ENCODE measurements at places on chromosomes 7 and 10.

DNA sequence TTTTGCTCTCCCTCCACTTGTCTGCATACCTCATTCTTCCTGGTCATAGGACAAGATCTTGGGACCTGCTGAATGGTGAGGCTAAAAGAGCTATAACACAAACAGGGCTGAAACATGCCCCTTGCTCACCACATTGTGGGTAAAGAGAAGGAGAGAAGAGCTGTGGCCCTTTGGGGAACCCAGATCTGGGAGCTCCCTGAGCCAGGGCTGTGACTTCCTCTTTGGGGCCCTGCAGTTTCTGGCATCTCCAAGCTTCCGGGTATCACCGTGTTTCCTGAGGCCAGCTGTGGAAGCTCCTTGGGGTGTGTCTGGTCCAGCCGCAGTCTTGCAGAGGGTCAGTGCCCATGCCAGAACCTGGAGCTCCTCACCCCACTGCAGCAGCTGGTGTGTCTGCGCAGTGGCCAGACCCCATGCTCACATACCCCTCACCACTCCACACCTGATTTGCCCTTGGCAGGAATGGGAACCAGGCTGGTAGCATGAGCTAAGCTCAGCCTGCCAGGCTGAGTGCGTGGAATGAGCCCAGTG is 34.0 kb downstream of the DKK1 start:
- no peak for DNase-seq

DNA sequence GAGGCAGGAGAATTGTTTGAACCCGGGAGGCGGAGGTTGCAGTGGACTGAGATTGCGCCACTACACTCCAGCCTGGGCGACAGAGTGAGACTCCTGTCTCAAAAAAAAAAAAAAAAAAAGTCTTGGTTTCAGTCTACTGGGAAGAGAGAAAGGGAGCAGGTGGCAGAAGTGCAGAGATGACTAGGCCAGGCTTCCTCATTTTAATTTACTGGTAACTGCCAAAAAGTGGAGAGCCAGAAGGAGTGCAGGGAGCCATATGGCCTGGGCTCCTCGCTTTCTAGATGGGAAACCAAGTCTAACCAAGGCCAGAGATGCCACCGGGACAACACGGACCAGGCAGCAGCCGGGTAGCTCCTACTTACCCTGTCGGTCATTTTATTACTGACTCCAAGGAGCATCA is 12.2 kb downstream of the SEPHS1 start:
- no peak for DNase-seq

- no peak for DNase-seq
Observed at GRCh38 chr7:7554649-7555575, 11.8 kb upstream of the MIOS start.

DNA sequence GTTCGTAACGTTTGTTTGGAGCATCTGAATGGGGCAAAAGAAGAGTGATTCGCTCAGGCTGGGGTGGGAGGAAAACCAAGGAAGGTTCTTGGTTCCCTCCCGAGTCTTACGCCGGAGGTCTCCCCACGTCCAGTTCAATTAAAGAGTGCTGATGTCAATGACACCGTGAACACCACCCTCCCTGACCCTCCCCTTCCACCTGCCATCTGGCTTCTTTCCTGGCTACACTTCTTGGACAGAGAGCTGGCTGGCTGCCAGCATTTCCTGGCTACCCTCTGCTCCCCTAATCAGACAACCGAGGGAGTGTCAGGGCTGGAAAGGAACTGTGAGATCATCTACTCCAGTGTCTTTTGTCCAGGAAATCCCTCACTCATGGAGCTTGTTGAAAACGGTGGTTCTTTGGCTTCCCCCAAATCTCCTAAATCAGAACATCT is 24.1 kb upstream of the FFAR4 start:
- no peak for DNase-seq

DNA sequence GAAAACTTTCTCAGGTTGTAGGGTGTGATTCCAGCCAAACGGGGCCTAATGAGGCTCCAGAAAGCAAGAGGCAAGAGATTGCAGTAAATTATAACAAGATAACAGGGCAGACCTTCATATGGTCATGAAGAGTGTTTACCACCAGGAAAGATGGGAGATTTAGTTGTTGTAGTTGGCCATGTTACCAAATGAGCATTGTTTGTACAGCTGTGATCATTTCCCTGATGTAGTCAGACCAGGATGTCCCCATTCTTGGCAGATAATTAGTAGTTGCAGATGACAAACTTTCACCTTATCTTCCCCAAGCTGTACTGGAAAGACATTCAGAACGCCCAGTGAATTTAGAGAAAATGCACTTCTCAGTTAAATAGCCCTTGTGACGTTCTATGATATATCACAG is 630.8 kb downstream of the ANKRD7 start:
- no peak for DNase-seq

GRCh38 chr7:130270947-130271800 is 4.5 kb downstream of the CPA2 start:
- DNase-seq, result no peak

DNA sequence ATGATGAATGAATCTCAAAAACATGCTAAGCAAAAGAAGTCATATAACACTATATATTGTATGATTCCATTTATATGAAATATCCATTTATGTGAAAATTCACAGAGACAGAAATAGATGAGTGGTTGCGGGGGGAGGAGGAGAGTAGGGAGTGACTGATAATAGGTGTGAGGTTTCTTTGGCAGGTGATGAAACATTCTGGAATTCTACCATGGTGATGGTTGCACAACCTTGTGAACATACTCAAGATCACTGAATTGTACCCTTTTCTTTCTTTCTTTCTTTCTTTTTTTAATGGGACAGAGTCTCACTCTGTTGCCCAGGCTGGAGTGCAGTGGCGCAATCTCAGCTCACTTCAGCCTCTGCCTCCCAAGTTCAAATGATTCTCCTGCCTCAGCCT is 10.7 kb downstream of the SVOPL start:
- no peak for DNase-seq

- no peak for DNase-seq
Observed at GRCh38 chr7:46791188-46791587, 790.7 kb downstream of the TNS3 start.

All from neuronal stem cell (in vitro differentiated cells).